ENCODE measurements at places on chromosomes 7 and 10.

GRCh38 chr7:151715666-151716315 is 161.1 kb downstream of the PRKAG2 start:
- DNase-seq, result no peak

DNA sequence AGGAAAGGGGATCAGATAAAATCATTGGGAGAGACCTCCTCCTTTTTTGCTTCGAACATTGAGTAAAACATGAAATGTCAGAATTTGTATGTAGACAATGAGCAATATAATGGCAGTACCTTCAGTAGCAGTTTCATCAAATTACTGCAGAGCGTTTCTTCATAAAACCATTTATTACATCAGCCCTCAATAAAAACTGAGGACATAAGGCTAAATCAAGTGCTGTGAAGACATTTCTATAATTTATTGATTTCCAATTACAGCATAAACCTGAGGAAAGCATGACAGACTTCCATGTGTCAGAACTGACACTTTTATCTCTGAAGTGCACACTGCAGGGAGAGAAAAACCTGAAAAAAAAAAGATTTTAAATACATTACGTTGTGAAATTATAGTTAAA is 172.6 kb upstream of the ZNF804B start:
- DNase-seq, result no peak

DNA sequence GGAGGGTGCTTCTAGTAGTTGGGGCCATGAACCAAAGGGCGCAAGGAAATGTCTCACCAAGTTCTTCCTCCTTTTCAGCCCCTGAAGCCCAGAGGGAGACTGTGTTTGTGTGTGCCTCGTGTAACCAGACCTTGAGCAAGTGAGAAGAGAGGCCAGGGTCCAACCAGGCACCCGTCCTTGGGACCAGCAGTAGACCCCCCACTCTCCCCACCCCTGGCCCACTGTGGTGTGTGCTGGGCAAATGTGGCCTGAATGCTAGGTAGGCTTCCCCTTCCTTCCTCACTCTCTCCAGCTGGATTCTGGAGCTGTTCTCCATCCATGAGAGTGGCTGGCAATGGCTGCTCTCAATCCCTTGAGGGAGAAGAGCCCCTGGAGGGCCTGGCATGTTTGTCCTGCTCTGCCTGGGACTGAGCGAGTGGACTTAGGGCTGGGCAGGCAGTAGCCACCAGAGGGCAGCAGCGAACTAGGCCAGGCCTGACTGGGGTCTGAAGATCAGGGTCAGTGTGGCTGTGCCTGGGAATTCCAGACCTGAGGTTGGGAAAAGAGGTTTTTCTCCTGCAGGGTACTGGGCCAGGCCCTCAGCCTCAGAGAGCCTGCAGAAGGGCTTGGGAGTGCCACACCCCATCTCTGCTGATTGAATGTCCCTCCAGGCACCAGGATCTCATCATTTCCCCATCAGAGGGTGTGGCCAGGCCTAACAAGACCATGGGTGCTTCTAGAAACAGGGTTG is 12.5 kb downstream of the SFRP5 start:
- peak; percentile 46 for DNase-seq

DNA sequence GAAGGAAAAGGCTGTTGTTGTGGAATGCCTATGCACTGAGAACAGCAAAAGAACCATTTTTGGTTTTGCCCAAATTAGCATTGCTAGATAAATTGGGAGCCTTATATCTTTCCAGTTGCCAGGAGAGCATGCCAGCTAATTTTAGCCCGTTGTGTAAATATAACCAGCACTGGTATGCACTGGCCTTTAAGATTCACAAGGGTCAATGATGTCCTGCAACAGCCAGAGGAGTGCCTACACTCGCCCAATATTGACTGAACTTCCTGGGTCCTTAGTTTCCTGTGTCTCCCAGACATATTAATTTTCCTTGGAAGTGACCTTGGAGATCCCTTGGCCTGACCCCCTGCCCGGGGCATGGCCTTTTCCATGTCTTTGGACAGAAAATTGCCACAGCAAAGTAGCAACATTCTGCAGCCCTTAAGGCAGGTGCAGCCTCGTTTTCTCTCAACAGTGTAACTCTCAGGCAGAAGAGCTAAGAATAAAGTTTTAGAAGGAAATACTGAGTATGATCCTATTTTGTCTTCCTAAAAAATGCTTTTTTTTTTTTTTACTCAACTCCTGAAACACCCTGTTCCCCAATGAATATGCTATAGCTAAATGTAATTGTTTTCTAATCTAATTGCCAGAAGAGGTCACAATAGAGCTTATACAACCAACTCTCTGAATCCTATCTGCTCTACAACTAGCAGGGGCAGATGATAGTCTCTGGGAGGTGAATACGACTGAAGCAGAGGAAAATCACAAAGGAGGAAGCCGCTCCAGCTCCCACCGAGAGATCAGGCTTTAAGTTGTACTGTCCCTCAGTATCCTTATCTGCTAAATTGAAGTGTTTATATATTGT is 131.9 kb upstream of the PCGF5 start:
- DNase-seq, result no peak

DNA sequence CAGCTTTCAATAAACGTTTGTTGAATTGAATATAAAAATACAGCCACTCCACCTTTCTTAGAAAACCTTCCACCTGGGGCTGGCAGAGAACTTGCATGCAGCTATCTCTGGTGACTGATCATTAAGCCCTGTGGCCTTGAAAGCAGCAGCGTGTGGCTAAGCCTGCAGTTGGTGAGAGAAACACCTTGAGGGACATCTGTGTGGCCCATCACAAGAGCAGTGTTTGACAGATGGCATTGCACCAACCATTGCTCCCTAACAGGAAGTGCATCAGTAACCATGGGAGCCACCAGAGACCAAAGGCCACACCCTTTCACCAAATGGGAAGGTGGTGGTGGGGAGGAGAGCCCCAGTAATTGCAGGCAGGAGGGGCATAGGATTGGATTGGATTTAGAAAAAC is 22.4 kb downstream of the RHOBTB1 start:
- DNase-seq, result no peak

GRCh38 chr7:130397758-130398073 is 17.4 kb downstream of the CPA1 start:
- no peak for DNase-seq

DNA sequence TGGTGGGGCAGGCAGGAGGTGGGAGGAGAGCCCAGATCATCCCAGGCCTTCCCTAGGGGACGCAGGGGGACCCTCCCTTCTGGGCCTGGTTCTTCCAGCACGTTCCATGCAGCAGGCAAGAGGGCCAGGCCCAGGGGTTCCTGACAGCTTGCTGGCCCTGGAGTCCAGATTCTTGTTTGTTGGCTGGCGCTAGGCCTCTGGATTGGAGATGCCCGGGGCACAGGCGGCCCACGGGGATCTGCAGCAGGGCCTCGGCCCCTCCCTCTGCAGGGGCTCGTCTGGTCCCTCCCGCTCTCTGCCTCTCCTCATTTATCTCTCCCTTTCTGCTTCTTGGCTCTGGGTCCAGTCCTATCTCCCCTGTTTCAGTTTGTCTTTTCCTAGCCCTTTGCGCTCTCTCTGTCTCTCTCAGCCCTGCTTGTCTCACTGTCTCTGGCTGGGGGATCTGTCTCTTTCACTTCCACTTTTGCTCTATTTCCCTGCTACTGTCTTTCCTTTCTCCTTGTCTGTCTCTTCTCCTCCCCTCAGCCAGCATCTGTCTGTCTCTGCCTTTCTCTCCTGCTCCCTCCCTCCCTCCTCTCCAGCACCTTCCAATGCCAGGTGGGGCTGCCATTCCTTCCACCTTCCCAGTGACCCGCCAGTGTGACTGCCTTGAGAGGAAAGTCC is 1.1 kb upstream of the AQP1 start:
- DNase-seq, result no peak

DNA sequence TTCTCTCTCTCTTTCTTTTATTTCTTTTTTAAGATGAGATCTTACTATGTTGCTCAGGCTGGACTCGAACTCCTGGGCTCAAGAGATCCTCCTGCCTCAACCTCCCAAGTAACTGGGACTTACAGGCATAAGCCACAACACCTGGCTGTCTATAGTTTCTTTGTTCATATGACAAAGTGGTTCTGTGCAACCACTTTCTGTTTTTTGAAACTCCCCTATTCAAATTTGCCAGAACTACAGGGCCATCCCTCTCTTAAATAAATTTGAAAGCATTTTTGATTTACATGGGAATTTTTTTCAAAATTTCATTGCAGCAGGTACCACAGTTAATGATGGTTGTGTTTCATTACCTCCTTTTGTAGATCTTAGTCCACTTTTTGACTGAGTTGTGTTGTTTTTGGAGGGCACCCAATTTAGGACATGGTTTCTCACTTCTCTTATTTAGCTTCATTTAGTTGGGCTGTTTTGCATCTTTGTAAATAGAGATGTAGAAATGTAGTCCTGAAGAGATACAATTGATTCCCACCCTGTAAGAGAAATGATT is 119.2 kb downstream of the LRRC4 start:
- DNase-seq, result no peak

DNA sequence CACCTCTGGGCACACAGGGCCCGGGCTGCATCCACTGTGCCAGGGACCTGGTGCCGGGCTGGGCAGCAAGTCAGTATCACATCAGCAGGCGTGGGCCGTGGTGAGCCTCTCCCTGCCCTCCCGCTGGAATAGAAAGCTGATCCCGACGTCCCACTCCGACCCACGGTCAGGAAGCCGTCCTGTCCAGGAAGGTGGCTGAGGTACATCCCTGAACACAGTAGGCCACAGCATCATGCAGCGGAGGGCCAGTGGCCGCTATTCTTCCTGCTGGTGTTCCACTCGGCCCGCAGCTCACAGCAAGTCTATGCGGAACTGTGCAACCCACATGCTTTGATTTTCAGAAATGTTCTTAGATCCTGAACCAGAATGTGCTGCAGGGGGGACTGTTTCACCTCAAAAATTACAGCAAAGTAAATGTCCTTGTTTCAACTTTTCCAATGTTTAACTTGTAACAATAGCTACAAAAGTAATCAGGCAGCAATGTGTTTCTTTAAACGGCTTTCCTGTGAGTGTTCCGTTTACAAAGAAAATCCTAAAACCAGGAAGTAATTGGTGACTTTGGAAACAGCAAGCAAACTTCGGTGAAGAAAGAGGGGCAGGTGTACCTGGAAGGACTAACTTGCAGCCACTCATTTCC is 676 bp upstream of the GPR146 start:
- DNase-seq, result no peak

DNA sequence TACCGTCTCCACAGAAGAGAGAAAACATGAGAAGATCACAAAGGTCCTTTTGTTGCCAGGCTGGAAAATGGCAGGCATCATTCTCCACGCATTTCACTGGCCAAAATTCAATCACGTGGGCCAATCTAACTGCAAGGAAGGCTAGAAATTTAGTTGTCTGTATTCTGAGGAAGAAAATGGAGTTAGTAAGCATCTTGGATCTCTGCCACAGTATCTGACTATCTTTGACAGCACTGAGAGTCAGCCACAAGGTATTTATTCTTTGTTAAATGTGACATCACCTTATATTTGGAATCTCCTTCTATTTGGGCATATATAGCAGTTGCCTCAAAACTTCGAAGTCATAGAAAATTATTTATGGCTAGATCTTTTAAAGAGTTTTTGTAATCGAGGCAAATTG is 213.9 kb downstream of the NSUN6 start:
- no peak for DNase-seq

GRCh38 chr7:149449897-149450296 is 11.0 kb downstream of the ZNF777 start:
- DNase-seq, result no peak

- DNase-seq, result no peak
These were observed 67.1 kb downstream of the RELN start for GRCh38 chr7:103922407-103922806.

- DNase-seq, result no peak
These were observed 36.2 kb downstream of the KAT6B start for GRCh38 chr10:74862625-74863024.

DNA sequence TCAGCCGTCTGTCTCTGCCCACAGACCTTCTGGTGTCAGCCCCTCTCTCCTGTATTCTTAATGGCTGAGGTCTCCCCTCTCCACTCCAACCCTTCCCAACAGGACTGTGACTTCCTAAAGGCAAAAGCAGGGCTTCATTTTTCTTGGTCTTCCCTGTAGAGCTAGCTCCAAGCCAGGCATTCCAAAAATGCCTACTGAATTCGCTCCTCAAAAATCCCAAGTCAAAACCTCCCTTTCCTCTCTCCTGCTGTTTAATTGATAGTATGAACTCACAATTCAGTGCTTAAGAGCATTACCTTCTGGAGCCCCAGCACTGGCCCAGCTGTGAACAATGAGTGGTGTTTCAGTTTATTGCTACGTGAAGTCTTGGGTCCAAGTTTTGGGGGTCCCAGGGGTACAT is 628.4 kb downstream of the PARD3 start:
- DNase-seq, result no peak

DNA sequence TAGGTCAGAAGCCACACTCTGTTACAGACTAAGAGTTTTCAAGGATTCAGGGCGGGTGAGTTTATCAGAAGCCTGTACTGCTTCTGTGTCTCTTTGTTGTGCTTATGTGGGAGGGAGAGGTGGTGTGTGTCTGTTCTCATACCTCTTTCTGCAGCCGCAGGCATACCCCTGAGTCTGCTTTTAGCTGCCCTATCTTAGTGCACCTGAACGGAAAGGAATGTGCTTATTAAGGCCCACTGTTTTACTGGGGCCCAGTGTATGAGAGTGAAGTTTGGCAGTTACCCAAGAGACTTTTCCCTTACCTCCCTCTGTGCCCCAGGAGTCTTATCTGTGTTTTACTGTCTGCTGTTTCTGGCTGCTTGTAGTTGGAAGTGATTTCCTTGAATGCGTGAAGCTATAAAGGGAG is 104.3 kb downstream of the TYW1 start:
- no peak for DNase-seq

GRCh38 chr7:46414946-46415345 is 493.9 kb upstream of the IGFBP3 start:
- DNase-seq, result no peak

DNA sequence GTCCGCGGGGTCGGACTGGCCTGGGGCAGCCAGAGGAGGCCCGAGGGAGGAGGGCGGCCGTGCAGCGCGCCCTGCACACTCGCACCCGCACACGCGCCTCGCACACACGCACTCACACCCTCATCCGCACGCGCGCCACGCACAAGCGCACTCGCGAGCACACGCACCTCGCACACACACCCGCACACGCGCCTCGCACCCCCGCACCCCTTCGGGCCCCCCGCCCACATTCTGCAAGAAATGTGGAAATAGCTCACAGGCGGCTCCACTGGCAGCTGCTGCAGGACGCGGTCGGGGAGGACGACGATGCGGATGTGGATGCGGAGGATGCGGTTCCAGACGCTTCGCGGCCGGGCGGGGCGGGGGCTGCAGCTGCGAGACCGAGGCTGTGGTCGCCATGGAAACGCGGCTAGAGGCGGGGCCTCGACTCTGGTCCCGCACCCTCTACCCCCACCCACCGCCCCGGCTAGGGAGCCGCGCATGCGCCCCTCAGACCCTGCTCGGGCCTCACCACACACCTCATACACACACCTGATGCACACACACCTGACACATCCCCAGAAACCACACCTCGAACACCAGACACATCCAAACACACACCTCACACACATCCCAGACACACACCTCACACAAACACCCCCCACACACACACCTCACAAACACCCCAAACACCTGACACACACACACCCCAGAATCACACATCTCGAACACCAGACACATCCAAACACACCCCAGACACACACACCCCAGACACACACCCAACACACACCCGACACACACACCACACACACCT is at the start of gene CALY:
Gene CALY, minus strand, starts transcription at position 320 of the 793 bp plus-strand sequence. CDS start 7,907 bp downstream, outside the sequence.
- DNase-seq, result no peak

GRCh38 chr7:139620676-139621344 is 97.3 kb downstream of the CLEC2L start:
- DNase-seq, result no peak

GRCh38 chr7:35866186-35866585 is 65.3 kb downstream of the SEPTIN7 start:
- no peak for DNase-seq

- DNase-seq, result no peak
These were observed 38.8 kb downstream of the ERLIN1 start for GRCh38 chr10:100146875-100147650.

Measured in smooth muscle cell of the brain vasculature (primary cell).